ENCODE measurements at places on chromosomes 13 and 19.

DNA sequence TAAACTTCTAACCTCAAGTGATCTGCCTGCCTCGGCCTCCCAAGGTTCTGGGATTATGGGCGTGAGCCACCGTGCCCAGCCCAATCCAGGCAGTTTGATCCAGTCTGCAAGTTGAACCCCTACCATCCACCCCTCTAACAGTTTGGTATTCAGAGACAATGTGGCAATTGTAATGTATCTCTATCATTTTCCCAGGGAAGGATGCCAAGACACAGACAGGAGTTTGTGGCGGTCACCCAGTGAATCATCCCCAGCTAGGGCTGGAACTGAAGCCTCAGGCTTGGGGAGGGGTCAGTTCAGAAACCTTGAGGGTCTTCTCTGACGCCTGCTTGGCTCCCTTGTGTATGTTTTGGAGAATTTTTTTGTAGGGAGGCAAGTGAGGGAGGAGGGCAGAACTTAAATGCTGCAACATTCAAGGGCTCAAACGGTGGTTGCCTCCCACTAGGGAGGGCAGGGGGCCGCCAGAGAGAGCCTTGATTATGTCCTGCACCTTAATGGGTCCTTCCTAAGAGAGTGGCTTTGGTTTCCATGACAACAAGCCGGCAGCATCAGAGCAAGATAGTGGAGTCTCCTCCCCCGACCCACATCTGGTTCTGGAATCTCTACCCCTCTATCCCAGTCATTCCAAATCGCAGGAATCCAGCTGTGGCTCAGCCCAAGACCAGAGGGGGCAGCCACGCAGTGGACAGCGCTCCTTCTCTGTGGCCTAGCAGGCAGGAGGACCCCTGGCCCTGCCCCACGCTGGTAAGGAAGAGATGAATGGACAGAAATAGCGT lies 14.9 kb upstream of the FEM1A start:
- DNase-seq, result no peak

- DNase-seq, result peak; percentile 79
Observed at GRCh38 chr13:51832471-51833152, 12.4 kb downstream of the TMEM272 start.

GRCh38 chr19:35484252-35485036 lies 5.8 kb downstream of the KRTDAP start:
- no peak for DNase-seq

DNA sequence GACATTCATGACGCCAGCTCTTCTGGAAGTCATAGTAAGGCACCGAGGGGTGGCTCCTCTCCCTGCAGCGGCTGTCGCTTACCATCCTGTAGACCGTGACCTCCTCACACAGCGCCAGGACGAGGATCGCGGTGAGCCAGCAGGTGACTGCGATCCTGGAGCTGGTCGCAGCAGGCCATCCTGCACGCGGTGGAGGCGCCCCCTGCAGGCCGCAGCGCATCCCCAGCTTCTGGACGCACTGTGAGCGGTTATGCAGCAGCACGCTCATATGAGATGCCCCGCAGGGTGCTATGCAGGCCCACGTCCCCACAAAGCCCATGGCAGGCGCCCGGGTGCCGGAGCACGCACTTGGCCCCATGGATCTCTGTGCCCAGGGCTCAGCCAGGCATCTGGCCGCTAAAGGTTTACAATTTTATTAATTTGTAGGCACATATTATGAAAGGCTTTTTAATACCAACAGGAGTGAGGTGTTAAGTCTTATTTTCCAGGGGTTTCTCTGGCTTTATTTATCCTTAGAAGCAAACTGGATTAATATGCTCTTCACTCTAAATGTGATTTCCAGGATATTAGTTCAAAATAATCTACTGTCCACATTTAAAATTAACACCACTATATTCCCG lies 35.6 kb upstream of the PSPC1 start:
- peak; percentile 13 for DNase-seq

- no peak for DNase-seq
Observed at GRCh38 chr19:6501740-6502648, at the start of gene TUBB4A. TUBB4A (minus strand) TSS chr19:6502309; CDS start chr19:6502212, 97 bp downstream.

- no peak for DNase-seq
Observed at GRCh38 chr19:6222884-6223283, 56.9 kb downstream of the MLLT1 start.

DNA sequence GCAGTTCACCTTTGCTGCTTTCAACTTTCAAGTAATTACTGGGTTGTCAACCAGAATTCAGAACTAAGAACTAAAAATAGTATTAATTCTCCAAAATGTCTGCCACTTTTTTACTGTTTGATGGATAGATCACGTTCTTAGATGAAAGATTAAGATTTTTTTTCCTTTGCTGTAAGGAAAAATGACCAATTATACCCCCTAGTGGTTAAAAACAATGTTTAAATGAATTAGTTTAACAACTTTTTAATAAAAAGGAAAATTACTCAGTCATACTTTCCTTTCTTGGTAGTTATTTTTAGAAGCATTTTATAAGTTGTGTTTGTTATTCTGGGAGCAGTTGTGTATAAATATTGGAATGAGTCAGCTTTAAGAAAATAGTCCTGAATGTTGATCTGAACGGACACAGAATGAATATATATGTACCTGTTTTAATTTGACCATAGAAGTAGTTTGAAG lies 4.6 kb downstream of the TM9SF2 start:
- no peak for DNase-seq

- DNase-seq, result no peak
Observed at GRCh38 chr19:13788991-13789390, 6.3 kb upstream of the ZSWIM4 start.

DNA sequence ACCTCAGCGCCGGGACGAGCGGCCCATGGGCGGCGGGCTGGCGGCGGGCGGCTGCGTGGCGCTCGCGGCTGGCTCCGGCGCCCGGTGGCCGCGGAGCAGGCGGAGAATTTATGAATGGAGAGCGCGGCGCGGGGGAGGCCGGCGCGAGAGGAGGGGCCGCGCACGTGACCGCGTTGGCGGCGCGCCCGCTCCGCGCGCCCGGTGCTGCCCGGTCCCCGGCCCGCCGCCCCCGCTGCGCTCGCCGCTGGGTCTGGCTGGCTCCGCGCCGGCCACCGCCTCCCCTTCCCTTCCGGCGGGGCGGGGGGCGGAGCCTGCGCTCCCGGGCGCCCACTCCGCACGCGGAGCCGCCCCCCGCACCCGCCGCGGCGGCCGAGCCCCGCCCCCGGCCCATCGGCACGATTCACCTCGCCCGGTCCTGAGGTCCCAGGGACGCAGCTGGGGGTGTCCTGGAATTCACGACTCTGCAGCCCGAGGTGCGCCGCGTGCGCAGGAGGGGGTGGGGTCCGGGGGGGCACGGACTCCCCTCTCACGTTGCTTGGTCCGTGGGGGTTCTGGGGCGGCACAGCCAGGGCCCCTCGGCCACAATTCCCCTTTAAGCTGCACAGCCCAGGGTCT lies at the start of gene CBARP:
Gene CBARP, minus strand, starts transcription at position 252 of the 615 bp plus-strand sequence. CDS start 1,905 bp downstream, outside the sequence.
- no peak for DNase-seq

- no peak for DNase-seq
Observed at GRCh38 chr13:52405369-52405766, 604 bp downstream of the THSD1 start.

All from naive thymus-derived CD4-positive, alpha-beta T cell (primary cell).